M059J (cell line): ENCODE measurements at places on chromosomes 1 and 21. TPM values are rescaled to one million over a fixed set of nuclear protein-coding genes. Genes with fewer than 3 reads are reported as not detected.
A peak's percentile ranks its signal among the peaks of the same experiment; 100 is the strongest.

LYPD8 gene
- total RNA-seq, result 0.84 and 3.8 TPM in 2 replicates

PLPPR5 gene
- total RNA-seq, result not detected in 2 replicates

KRTAP19-2 gene
- total RNA-seq, result not detected in 2 replicates

DNA sequence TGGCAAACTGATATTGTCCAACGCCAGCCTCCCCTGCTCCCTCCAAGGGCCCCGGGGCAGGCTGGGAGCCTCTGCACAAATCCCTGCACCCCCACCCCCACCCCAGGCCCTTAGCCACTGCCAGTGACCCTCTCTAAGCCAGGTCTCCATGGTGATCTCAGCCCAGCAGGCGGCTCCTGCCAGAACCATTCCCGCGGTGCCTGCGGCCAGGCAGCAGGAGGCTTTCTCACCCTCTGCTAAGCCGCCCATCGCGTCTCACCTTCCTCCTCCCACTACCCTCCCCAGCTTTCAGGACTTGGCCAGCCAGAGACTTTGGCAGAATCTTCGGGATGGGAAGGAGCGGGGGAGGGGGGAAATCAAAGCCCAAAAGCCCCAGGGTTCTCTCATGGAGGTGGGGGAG lies 46.8 kb upstream of the WASF2 start:
- DNase-seq, result peak; percentile 99

DNA sequence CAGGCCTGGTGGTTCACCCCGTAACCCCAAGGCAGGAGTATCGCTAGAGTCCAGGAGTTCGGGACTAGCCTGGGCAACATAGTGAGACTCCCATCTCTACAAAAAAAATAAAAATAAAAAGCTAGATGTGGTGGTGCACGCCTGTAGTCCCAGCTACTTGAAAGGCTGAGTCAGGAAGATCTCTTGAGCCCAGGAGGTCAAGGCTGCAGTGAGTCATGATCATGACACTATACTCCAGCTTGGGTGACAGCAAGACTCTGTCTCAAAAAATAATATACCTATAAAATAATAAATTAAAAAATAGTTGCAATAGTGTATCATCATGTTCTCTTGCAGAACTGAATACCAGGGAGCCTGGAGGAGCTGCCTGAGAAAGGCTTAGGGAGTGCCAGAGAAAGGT lies 19.9 kb upstream of the TMEM39B start:
- DNase-seq, result peak; percentile 63

DNA sequence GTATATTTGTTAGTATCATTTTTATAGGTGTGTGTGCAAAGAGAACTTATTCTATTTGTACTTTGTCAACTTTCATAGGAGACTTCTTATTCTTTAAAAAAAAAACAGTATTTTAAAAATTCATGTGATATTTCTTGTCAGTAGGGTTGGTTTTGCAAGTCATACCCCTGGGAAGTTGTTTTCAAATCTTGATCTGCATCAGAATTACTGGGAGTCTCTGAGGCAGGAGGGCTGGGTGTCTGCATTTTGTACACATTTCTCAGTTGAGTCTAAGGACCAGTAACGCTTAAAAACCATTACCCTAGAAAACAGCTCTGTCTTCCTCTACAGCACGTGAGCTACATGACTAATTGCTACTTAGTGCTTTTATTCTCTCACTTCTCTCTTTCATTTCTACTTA lies 76.0 kb upstream of the CTTNBP2NL start:
- DNase-seq, result no peak

GRCh38 chr1:34070201-34070836 lies 94.7 kb downstream of the CSMD2 start:
- no peak for DNase-seq

- no peak for DNase-seq
These were observed 24.0 kb downstream of the ADORA1 start for GRCh38 chr1:203151362-203152157.

DNA sequence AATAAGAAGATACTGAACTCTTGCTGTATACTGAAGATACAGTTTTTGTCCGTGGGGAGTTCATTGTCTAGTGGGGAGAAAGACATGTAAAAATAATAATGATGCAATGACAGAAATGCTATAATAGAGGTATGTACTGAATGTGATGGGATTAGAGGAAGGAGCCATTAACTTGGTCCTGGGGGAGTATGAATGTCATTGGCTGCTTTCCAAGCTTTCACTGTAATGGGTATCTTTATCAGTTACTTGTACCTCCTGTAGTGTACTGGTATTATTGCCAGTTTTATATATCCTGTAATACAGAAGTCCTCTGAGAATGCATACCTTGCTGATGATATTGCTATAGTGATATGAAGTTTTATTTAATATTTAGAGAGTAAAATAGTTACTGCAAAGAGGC lies 7.4 kb downstream of the BTBD8 start:
- DNase-seq, result no peak

GRCh38 chr1:92211166-92211565 lies 6.5 kb upstream of the C1orf146 start:
- DNase-seq, result peak; percentile 58

GRCh38 chr1:210786546-210786945 lies 347.4 kb downstream of the KCNH1 start:
- DNase-seq, result no peak
